Muscle of arm (tissue), 14 donors: ENCODE measurements at places on chromosomes 11 and 22.

GRCh38 chr11:57874981-57875380, 113.4 kb downstream of the CTNND1 start:
- DNase-seq = no peak

DNA sequence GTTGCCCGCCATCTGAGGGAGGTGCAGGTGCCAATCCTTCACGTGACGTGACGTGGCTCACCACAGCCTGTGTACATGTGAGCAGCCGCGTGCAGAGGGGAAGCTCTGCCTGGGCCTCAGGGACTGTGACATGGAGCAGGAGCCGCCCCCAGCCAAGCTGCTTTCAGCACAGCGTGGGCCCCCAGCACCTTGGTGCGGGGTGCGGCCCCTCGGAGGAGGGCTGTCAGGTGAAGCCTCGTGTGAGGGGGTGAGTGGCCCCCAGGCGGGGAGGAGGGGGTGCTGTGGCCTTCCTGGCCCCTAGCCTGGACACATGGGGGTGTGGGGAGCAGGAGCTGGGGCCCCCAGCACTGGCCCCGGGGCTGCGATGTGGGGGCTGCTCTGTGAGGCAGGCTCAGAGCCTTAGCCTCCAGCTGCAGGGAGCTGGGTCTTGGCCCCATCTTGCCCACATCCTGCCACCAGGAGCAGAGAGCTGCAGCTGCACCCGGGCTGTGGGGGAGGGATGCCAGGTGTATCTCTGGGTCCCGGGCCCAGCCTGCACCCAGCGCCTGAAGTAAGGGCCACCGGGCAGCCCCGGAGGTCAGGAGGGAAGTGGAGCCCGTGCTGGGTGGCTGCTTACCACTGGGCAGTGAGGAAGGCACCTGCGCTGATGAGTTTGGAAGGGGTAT, at the start of gene ADORA2A:
Gene ADORA2A (plus strand): TSS at position 100 of the 665 bp plus-strand sequence. CDS start 5,806 bp downstream, outside the sequence.
- DNase-seq = no peak

DNA sequence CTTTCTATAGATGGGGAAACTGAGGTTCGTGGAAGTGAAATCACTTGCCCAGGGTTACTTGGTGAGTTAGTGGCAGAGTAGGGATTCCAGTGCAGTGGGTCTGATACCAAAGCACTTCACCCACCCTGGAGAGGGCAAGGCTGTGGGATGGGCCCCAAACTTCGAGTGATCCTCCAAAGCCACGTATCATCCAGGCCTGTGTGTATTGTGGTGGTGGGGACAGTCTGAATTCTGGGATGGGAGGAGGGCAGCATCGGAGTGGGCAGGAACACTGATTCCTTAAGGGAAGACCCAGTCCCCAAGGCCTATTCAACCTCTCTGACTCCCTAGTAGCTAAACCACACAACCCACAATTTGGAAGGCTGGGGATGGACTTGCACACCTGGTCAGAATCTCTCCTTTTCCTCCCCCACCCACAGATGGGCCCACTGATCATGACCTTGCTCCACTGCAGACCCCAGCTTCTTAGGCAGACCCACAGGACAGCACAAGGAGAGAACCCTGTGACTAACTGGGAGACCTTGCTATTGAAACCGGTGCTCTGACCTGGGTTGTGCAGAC, 11.5 kb downstream of the TMPRSS13 start:
- DNase-seq = no peak

DNA sequence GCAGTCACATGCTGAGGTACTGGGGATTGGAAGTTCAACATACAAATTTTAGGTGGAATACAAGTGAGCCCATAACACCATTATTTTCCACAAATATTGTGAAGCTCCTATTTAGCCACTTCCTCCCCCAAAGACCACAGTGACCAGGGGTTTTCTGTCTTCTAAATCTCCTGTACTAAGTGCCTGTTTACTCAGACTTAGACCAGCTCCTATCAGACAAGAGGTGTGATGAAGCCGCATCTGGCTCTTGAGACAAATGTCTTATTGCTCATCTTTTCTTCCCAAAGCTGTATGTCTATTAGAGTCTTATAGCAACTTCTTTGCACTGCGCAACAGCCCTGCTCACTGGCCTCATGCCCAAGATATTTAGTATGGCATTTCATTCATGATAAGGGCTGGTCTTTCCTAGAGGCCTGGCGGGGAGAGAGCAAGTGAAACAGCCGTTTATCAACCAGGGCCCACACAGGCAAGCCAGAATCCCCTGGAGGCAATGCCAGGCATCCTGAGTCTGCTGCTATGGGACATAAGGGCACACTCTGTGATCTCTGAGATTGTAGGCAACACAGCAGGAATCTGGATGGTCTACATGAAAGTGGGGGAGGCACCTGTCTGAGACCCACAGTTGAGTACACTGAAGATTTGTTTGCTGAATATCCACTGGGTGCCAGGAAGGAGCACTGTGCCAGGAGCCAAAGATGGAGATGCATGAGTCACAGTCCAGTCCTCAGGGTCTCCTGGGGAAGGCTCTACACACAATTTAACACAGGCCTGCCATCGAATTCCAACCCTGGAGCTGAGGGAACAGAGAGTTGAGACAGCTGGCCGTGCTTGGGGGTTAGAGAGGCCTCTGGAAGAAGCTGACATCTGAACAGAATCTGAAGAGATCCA, 78.5 kb upstream of the NCAM1 start:
- no peak for DNase-seq

GRCh38 chr11:129314371-129314770, 61.3 kb upstream of the BARX2 start:
- DNase-seq = no peak

GRCh38 chr11:113046866-113047265, 85.6 kb downstream of the NCAM1 start:
- no peak for DNase-seq

- peak; percentile 69 for DNase-seq
Measured at GRCh38 chr11:112881461-112881860, 79.8 kb upstream of the NCAM1 start.

GRCh38 chr22:29377979-29378378, 10.4 kb downstream of the AP1B1 start:
- no peak for DNase-seq

DNA sequence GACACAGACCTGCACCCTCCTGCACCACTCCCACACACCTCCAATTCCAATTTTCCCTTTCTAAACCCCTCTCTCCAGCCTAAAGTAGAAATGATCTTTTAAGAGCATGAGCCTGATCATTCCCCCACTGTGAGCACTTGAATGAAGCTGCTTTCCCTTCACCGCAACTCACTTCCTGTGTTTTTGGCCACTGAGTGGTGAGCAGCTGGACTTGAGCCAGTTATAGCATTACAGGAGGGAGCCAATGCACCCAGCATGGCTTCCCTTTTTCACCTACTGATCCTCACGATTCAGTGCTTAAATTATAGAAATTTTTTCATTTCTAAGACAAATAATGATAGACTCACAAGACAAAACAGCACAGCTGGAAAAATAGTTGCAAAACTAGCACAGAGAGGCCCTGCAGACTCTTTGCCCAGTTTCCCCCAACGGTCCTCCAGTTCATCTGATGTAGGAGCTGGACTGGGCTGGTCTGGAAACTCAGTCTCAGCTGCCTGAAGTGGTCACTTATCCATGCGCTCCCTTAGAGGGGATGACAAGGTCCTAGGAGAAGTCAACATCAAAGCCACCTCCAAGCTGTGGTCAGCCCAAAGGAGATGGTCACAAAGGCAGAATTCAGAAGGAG, 9.7 kb upstream of the APOL4 start:
- DNase-seq = no peak

DNA sequence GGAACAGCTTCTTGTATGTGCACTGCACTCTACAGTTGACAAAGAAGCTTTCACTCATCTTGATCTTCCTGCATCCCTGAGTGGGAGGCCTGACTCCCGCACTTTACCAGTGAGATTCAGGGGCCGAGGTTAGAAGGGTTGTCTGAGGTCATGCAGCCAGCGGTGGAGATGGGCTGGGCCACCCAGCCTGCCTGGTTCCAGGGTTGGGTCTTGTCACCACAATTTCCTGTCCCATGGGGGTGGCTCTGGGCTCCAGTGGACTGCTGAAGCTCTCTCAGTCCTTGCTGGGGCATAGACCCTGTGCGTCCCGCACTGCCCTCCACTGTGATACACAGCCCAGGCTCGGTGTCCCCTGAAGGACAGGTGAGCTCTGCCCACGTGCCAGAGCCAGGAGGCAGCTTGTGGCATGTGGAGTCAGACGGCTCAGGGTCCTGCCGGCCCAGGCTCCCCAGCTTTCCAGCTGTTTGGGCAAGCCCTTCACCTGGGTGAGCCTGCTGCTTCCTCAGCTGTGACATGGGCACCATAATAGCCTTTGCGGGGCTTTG, 6.9 kb upstream of the MYO7A start:
- DNase-seq = no peak

DNA sequence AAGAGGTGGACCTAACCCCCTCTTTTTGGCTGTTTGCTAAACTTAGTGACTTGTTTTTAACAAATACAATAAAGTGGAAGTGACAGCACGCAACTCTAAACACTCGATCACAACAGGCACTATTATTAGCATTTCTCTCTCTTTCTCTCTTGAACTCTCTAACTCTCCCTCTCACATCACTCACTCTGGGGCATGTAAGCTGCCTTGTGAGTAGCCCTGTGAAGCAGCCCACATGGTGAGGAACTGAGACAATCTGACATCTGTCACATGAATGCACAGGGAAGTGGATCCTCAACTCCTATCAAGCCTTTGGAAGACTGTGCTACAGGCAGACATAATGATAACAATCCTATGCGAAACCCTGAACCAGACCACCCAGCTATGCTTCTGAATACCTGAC, 609.0 kb upstream of the CNTN5 start:
- DNase-seq = no peak

DNA sequence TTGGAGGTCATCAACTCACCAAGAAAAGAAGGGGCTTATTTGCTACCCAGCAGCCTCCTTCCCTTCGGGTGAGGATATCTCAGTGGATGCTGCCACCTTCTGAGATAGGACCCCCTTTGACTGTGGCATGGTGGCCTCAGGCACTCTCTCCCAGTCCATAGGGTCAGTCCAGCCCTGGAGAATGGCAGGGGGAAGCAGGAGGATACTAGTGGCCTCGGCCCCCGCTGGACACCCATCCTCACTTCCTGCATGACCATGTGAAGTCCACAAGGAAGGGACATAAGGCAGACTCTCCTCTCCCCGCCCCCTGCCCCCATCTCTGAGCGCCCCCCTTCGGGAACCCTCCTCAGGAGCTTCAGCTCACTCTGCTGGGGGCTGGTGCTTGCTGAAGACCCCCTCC, 24.4 kb downstream of the TPBGL start:
- no peak for DNase-seq

DNA sequence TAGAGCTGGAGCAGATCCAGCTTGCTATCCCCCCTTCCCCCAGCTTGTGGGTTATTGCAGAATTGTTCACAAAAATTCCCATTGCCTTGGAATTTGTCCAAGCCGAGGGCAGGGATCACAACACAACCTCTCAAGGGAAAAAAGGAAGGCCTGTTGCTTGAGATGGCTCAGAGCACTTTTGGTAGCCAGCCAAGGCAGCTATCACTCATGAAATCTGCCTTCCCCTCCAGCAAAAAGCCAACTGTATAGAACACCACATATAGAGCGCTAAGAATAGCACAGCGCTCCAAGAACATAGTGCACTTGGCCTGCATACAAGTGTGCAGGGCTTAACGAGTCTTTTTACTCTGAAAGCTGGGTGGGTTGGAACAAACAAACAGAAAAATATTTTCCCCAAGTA, 46.2 kb downstream of the FAM83F start:
- DNase-seq = peak; percentile 86

GRCh38 chr11:61980783-61981541, 13.5 kb upstream of the FTH1 start:
- DNase-seq = no peak

DNA sequence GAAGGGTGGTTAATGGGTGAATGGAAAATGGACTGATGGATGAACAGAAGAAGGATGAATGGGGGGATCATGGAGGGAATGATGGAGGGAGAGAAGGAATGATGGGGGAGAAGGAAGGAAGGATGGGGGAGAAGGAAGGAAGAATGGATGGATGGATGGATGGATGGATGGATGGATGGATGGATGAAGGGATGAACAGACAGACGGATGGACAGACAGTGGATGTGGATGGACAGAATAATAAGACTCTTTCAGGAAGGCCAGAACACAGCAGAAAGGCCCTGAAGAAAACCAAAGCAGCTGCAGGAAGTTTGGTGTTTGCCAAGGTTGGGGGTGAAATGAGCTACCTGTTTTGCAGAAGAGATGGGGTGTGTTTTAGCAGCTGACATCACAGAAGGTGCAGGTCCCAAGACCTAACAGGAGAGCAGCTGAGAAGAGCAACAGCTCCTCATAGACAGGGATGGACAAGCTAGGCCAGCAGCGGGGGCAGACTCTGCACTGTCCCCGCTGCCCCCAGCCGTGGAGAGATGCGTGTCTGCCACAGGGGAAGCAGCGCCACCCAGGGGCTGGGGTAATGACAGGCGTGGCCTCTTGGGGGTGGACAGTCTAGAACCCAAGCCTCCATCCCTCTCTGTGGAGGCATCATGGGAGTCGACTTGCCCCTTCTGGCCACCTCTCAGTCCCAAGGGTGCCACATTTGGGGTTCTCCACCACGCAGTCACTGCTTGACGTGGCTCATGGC, 17.9 kb downstream of the C1QTNF6 start:
- DNase-seq = no peak

DNA sequence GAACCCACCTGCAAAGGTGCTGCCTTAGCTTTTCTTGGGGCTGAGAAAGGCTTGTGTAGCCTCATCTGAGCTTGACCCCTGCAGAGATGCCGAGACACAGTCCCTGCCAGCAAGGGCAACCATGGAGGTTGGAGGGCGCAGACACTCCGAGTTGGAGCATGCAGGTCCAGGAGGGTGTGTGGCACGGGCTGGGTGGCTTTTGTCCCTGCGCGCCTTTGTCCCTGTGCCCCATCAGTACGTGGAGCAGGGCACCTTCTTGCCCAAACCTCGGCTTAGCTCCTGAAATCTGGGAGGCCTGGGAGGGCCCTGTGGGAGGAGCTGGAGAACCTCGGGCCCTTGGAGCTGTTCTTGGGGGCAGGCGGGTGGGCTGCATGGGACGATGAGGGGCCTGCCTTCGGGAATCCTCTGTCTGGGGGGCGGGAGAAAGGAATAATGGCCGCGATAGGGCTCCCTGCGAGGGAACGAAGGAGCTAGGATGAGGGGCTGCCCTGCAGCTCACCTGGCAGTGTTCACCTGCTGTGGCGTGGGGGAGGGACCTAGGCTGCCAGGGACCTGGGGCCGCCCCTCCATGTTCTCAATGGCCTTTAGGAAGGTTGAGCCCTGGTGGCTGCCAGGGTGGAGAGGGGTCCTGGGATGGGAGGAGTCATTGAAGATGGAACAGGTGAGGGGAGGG, 3.4 kb downstream of the BRSK2 start:
- DNase-seq = no peak

GRCh38 chr11:130047141-130047540, 22.6 kb upstream of the APLP2 start:
- DNase-seq = no peak

GRCh38 chr11:92962446-92962845, 7.0 kb upstream of the MTNR1B start:
- DNase-seq = no peak

GRCh38 chr11:16935518-16936302, 78.5 kb downstream of the PLEKHA7 start:
- DNase-seq = peak; percentile 19
